ENCODE measurements at places on chromosomes 16 and 17.
A peak's percentile ranks its signal among the peaks of the same experiment; 100 is the strongest.

DNA sequence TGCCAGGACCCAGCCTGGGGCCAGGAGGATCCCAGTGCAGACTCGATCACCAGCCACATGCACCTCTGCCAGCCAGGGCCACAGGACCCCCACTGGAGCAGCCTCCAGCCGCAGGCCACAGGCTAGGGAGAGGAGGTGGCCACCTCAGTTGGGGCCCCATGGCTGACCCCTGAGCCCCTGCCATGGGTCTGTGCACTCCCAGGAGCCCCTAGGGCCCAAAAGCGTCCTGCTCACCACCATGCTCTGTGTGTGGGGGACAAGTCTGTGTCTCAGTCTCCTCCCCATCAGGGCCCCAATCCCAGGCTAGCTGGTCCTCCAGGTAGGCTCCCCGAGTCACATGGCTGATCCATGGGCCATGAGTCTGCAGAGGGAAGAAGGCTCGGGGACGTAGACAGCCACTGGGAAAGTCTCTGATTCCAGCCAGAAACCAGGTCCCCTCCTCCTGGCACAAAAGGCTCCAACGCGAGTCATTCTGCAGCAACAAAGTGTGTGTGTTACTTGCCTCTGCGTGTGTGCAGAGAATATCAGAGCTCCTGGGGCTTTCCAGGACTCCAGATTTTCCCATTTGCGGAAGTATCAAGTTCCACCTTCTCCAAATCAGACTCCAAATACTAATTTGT, 6.1 kb upstream of the PRSS8 start:
- no peak for DNase-seq

DNA sequence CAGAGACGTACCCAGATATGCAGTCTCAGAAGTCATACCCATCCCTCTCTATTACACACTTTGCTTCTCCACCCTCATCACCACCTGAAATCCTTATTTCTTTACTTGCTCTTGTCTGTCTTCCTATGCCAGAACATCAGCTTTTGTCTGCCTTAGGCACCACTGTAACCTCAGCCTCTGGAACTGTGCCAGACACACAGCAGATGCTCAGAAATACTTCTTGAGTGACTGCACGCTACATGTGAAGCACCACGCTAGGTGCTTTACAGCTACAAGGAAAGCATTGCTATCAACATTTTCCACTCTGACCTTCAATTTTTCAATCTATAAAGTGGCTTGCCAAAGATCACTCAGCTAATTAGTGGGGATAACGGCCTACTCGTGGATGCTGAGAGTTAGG, 226.8 kb downstream of the CHD9NB start:
- peak; percentile 19 for DNase-seq

DNA sequence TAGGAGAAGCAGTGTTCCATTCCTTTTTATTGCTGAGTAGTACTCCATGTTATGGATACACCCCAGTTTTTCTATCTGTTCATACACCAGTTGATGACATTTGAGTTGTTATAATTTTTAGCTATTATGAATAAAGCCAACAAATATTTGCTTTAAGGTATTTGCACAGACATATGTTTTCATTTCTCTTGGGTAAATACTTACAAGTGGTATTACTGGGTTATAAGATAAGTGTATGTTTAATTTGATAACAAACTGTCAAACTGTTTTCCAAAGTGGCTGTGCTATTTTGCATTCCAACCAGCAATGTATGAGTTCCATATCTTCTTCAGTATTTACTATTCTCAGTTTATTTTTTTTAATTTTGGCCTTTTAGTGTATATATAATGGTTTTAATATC, 27.7 kb upstream of the GFOD2 start:
- DNase-seq, result no peak

DNA sequence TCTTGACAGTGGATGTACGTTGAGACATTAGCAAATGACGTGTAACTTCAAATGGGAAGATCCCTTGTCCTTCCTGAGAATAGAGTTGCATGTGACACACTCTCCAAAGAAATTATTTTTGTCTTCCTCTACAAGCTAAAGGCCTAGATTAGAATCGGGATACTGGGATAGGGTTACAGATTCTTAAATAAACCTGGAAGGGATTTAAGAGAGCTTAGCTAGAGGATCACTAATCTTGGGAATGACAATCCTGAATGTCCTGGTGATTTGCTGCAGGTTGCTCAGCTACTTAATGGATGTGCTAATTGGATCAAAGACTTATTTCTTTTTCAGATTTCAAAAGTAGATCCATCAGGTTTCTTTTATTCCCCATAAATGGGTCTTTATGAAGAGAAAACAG, 101.9 kb downstream of the KCNJ2 start:
- no peak for DNase-seq

GRCh38 chr17:35804658-35805192, 4.6 kb upstream of the TAF15 start:
- DNase-seq, result peak; percentile 81

Measured in RPMI7951 (cell line).